ENCODE measurements at places on chromosomes 7 and 10.

DNA sequence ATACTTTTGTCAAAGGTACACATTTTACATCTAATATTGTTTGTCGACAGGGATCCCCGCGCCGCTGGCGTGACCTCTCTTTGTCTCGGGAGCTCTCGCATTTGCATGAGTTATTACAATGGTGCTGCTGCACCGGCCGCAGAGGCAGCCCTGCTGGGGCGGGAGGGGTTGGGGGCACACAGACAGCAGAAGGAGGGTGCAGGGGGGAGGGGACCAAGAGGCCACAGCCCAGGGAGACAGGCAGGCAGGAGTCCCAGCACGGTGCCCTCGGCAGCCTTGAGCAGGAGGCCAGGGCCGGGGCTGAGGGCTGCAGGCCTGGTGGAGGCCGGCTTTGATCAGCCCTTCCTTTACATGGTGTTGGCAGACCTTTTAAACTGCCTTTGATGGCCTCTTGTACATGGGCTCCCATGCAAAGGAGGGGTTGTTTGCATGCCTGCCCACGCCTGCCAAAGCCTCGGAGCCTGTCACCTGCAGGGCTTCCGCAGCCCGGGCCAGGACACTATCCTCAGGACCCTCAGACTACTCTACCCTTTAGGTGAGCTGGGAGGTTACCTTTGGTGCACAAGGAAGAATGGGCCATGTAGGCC lies 95.5 kb downstream of the EBF3 start:
- no peak for DNase-seq

DNA sequence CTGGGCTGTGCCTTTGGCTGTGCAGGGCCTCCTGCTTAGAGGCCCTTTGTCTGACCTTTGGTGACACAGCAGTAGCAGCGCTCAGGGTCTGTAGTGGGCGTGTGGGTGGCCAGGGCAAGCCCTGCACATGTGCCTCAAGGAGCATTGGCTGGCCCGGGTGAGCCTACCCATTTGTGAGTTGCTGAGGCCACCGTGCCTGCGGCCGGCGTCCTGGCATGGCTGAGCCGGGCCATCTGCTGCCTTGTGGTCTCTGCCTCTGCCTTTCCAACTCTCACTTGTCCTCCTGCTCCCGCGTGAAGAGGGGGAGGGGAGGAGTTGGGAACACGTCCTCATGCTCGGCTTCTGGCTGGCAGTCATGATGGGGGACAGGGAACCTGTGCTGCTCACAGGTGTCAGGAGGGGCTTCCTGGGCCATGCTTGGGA lies 9.2 kb upstream of the ORAI2 start:
- no peak for DNase-seq

GRCh38 chr7:155298288-155298833 lies 683 bp downstream of the INSIG1 start:
- no peak for DNase-seq

DNA sequence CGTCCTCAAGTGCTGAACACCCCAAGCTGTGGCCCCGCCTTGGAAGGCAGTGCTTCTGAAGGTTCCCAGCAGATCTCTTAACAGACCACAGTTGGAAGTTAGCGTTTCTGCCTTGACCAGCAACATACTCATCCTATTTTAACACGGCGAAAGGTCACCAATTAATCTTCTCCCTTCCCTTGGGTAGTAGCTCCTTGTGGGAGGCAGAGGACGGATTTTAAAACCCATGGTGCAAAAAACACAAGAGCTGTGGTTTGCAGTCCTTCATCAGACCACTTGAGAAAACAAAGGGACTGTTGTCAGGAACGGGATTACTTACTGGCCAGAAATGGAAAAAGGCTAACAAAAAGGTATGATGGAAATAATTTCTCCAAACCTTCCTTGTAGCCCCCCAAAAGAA lies 87.3 kb downstream of the BEND7 start:
- peak; percentile 20 for DNase-seq

DNA sequence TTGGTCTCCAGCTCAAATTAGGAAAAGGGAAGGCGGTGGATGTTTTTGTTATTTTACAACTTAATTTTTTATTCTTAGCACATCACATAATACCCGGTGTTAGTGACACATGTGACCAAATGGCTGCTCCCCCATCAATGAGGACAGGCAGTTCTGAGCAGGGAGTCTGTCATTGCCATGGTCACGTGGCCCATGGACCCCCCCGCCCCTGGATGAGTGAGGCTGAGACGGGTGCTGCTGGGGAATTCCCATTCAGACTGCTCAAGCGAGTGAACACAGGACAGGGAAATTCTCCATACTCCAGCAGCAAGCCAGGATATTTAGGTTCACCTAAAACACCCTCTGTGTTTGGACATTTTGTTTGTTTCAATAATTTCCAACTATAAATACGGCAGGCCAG lies 34.7 kb upstream of the SLC35B4 start:
- no peak for DNase-seq

GRCh38 chr7:31192986-31193385 lies 140.9 kb downstream of the ADCYAP1R1 start:
- peak; percentile 14 for DNase-seq

DNA sequence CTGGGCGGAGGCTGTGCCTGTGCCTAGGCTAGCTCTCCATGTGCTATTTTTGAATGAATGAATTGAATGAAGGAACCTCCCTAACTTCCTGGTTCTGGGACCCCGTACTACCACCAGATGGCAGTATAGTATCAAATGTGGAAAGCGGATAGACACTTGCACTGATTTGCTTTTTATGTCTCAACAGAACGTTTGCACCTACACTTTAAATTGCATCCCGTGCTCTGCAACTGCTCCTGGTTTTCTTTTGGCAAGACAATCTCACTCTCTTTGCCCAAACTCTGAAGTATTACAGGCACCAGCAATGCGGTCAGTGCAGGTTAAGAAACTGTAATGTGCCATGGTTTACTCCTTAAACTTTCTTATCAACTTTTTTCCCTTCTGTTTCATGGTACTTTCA lies 6.5 kb downstream of the FZD8 start:
- DNase-seq = peak; percentile 35

DNA sequence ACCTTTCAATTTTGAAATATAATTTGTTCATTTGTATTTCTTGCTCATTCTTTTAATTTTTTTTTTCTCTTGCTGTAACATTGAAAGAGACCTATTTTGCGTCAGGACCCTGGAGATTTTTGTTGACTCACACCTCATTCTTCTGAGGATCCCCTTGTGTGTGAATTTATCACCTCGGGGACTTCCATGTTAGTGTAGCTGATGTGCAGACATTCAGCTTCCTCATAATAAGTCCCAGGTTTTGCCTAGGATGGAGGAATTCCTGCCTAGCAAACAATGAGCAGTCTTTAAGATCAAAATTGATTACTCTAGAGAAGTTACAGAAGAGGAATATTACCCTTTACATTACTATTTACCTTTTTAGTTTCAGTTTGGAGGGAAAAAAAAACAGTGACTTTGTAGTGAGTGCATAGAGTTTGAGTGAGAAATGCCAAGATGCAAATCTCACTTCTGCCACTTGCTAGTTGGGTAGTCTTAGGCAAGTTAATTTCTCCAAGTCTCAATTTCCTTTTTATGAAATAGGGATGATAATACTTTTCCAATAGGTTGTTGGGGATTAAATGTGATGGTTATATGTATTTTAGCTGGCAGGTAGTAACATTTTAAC lies 14.3 kb downstream of the TES start:
- no peak for DNase-seq

DNA sequence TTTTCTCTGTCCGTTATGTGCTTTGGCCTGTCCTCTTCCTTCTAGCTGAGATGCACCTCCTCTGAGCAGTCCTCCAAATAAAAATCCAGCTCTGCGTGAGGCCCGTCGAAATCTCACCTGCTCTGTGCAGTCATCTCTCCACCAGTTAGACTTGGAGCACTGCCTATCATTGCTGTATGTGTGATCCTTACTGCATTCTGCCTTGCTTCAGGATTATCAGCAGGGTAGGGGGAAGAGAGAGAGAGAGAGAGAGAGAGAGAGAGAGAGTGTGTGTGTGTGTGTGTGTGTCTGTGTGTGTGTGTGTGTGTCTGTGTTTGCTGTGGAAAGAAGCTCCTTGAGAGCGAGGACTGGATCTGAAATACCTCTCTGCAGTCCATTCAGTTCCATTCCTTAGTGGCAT lies 129.4 kb downstream of the CCNY start:
- DNase-seq = no peak

DNA sequence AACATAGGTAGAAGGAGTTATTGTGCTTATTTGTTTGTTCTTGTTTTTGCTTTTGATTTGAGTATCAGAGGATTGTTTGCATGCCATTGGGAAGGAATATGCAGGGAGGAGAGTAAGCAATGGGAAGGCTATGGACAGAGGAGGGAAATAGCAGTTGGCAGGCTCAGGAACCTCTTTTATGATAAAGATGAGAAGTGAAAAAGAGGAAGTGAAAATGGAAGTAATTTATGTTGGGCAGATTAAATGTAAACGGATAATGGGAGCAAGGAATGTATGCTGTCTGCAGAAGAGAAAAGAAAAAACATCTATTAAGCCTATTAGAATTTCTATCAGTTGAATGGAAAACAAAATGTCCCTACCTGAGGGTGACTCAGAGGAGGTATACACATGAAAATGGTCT lies 90.1 kb upstream of the NPSR1 start:
- no peak for DNase-seq

DNA sequence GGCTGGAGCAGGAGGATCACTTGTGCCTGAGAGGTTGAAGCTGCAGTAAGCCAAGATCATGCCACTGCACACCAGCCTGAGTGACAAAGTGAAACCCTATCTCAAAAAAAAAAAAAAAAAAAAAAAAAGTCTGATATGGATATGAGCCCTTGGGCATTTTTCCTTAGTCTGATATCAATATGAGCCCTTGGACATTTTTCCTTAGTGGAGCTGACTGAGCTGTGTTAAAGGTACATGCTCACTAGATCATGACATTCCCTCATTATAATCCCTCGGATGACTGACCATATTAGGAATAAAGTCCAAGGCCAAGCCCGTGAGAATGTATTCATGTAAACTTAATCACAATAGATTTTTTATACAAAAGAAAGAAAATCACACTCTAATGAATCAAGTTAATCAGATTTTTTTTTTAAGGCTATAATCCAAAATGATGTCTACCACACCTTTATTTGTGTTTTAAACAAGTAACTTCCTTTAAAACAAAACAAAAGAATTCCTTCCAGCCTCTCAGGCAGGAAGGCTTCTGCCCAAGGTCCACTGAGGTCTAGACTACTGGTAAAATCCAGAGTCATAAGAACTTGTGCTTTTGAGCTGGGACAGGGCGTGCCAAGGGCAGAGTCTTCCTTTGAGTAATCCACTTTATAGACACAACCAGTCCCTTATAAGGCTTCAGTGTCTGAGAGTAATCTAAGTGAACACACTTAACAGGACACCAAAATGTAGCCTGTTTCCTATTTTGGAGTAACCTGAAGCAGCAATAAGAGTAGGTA lies 5.5 kb downstream of the PPA1 start:
- no peak for DNase-seq

DNA sequence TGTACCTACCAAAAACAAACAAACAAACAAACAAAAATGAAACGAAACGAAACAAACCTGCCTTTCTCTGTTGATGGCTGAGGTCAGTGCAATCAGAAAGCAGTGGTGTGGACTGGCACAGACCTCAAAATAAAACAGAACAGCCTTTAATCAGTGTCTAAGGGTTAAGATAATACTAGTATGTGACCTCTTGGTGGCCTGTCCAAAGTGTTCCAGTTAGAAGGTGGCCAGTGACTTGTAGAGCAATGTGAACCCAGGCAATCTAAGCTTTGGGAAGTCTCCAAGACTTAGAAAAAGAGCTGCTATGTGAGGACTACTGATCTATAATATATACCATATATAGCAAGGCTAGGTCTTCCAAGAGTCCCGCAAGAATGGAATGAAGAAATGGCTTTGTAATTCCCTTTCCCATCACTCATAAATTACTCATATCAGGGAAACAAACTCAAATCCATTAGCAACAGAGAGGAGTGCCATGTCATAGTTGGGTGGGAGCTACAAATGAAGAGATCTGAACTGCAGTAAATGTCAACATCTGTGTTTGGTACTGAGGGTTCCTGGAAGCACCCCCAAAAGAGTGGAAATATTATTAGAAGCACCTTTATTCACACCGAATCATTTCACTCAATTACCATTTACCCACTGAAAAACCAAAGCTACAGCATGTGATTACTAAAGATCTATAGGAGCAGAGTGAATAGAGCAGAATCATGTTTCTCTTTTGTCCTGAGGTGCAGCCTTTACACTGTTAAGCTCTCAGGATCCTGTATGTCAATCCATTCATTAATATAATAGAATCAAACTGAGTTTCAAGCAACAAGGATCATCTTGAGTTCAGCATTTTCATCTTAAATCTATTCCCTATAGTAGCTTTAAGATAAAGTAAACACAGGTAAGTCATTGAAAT lies 28.0 kb downstream of the ABLIM1 start:
- DNase-seq = no peak

DNA sequence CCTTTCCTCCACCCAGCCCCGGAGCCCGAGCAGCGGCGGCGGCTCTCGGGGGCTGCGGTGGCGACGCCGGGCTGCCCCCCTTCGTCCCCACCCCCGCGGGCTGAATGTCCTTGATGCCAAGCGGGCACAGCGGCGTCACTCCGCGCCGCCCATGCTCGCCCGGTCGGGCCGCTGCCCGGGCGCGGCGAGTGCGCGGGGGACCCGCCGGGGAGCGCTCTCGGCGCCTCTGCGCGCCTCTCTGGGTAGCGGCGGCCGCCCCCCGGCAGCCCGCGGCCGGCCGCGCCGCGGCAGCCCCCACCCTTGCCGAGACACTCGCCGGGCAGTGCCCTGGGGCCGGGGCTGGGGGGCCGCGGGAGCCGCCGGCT lies 433 bp upstream of the PLXNA4 start:
- no peak for DNase-seq

DNA sequence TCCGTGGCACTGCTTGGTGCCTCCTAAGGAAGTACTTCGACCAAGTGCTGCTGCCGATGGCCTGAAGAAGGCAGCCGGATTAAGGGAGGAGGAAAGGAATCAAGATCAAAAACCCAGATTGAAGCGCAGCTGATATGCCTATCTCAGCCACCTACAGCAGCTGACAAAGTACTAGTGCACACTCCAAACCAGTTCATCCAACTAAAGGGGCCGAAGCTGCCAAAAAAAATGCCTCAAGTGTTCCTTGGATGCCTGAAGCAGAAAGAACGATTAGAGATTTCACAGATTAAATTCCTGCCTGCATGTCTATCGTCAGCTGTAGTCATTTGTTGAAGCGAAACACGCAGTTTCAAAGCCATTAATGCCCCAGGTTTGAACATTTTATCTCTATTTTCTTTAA lies 65.7 kb downstream of the TNRC18 start:
- peak; percentile 31 for DNase-seq

- peak; percentile 53 for DNase-seq
These were observed 333.2 kb upstream of the PODXL start for GRCh38 chr7:131889572-131890150.

DNA sequence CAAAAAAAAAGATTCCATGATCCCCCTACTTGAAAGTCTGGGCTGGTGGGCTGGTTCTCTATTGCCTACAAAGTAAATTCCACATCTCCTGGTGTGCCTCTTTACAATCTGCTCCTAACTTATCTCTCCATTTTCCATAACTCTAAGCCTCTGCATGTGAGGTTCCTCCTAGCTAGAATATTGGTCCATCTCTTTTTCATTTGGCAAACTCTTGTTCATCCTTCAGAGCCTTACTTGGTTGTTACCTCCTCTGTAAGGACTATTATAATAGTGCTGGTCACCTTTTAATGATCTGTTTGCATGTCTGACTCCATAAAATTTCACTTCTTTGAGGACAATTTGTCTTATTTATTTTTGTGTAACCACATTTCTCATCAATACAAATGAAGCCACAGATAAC lies 1.6 kb upstream of the NRCAM start:
- DNase-seq = no peak

Data from astrocyte (in vitro differentiated cells and primary cell).